ENCODE measurements at places on chromosomes 5 and 9.

DNA sequence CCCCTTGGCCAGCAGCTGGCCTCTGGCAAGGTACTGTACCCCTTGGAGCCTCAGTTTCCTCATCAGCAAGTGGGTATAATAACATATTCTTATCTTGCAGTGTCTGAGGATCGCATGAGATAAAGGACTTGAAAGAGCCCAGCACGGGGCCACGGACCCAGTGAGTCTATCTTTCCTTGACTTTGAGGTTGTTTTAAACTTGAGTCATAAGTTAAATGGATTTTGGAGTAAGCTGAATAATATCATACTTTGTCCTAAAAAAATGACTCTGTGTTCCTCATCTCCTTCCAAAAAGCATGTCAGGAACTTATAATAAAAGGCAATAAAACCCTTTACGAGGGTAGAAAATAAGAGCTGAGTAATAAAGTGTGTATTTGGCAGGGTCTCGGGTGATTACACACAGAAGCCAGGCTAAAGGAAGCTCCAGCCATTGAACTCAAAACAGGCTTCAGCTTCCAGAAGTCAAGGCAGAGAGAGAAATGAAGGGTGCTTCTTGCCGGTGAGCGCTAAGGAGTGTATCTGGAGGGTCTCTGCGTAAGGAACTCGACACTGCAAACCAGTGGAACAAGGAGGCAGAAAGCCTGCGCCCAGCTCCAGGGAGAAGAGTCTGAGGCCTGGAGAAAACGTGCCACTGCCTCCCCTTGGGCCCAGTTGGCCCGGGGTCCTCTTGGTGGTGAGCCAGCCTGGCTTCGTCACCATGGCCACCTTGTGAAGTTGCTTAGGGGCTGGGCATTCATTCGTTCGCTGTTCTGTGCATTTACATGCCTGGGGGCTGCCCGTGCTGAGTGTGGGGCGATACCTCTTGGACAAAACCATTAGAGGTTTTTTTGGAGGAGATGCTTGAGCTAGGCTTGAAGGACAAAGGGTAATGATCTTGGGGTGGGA is 72.4 kb upstream of the PHYKPL start:
- DNase-seq = no peak

- no peak for DNase-seq
Measured at GRCh38 chr5:157204765-157205164, 24.1 kb downstream of the ITK start.

DNA sequence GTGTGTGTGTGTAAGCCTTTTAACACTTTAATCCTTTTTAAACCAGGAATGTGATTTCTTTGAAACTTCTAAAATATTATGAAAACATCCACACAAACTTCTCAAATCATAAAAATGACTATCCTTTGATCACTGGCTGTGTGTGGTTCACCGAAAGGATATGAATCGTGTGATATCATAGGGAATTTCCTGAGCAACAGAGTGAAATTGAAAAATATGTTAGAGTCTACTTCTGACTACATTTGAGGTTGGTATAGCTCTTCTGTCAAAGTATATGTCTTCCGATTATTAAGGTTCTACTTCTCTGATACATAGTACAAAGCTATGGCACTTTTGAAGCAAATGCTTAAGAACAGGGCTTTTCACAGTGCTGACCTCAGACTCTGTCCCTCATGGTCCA is 40.3 kb downstream of the RGMB start:
- no peak for DNase-seq

DNA sequence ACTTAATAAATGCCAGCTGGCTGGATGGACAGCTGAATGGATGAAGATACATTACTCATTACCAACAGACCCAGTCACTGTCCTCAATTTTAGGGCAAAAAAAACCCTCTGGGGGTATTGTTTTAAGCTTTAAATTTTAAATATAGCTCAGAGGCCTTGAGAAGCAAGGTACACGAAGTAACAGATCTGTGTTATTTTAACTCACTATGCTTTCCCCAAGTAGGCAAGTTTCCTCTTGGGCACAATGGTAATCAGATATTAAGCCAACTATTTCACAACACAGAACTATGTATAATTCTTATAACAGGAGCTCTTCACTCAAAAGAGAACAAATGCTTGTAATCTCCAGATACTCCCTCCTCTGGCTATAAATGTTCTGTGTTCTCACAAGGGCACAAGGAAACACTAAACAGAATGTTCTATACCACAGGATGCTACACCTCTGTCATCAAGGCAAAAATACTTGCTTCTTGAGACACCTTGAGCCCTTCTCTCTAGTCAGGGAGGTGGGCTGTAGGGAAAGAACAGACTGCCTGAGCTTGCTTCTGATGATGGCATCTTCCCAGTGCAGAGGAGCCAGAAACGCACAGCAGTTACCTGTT is 443.8 kb downstream of the SPOCK1 start:
- no peak for DNase-seq

GRCh38 chr9:107465467-107466451 is 23.8 kb downstream of the KLF4 start:
- DNase-seq = peak; percentile 60

GRCh38 chr5:67058998-67059743 is 137.4 kb downstream of the CD180 start:
- no peak for DNase-seq

DNA sequence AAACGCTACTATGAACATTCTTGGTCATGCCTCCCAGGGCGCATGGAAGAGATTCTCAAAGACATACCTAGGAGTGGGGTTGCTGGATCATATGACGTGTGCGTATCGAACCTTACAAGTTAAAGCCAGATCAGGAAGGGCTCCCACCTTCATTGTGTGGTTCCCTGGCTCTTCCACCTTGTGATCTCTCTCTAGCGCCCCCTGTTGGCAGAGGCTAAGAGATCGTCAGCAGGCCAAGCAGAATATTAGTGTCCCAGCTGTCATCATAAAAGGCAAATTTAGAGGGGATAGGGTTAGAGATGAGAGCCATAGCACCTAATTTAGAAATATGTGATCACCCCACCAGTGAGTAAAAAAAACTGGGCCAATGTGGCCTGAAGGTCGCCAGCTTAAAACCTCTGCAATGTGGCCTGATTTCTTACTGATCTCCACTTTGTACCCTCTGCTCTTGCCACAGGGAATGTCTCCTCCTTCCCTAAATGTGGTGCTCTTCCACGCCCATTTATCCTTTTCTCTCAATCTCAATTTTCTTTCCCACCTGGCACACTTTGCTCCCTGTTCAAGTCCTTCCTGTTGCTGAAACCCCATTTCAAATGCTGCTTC is 91.7 kb upstream of the SHB start:
- DNase-seq = peak; percentile 73

GRCh38 chr5:41213340-41213739 is at the start of gene C6:
C6 (minus strand) TSS chr5:41213532; CDS start chr5:41203230, 10,302 bp downstream.
- no peak for DNase-seq

- DNase-seq = no peak
Measured at GRCh38 chr5:91119981-91120850, 262.9 kb downstream of the ARRDC3 start.

DNA sequence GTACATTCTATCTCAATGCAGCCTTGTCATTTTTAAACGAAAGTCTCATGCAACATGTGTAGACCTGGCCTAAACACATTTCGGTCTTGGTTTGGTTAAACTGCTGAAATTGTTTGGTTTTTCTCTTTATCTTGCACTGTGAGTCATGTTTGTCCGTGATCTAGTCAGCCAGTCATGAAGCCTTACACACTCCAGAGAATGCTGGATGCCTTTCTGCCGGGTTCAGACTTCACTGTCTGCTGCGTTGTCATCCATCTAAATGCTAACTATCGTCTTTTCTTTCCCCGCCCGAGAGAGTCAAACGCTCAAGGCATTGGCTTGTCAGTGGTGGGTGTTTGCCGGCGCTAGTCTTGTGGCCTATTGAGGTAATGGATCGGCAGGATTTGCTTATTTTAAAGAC is 1194.6 kb upstream of the WWC1 start:
- DNase-seq = no peak

DNA sequence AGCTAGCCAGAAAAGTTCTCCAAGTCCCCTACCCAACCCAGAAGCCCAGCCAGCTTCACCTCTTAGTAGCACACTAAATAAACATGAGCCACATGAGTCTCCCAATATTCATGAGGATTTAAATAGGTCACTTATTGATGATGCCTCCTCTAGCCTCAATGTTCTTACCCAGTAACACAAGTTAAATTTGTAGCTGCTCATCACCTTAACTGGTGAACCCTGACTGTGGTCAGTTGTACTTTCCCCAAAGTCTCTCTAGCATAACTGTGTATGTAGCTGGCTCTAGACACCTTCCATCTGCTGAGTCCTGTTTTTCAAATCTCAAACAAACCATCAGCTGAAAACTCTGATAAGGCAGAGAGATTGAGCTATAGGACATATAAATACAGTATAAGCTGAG is 100.3 kb upstream of the ELAVL2 start:
- no peak for DNase-seq

- DNase-seq = no peak
Measured at GRCh38 chr5:136094189-136094912, 38.3 kb upstream of the SMAD5 start.

GRCh38 chr5:173012882-173013281 is 29.3 kb downstream of the ATP6V0E1 start:
- no peak for DNase-seq

DNA sequence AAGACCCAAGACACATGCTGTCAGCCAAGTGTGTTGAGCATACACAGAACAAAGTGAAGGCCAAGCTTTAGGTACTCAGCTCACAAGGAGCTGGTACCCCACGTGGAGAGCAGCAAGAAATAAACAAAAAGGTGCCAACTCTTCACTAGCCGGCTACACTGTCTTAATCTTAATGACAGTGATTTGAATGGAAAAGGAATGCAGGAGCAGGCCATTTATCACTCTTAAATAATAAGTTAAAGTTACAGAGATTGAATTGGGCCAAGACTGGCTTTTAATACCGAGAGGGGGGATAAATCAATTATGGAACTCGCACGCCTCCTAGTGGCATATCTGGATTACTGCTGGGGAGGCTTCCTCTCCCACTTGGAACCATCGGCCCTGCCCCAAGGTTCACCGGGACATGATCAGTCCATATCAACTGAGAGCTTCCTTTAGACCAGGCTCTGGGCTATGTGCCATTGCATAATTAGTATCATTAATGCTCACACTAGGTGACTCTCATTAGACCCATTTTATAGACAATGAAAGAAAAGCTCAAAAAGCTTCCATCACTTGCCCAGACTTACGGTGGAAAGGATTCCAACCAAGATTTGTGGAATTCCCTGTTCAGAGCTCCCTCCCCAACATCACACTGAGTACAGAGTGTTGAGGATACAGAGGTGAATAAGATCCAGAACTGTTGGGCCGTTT is 94.0 kb downstream of the ACTL7B start:
- DNase-seq = no peak

GRCh38 chr5:40383749-40384651 is 295.7 kb upstream of the PTGER4 start:
- DNase-seq = no peak

- no peak for DNase-seq
Measured at GRCh38 chr9:108528231-108528630, 327.6 kb downstream of the ACTL7B start.

- DNase-seq = no peak
Measured at GRCh38 chr9:20563917-20564316, 58.4 kb downstream of the MLLT3 start.

DNA sequence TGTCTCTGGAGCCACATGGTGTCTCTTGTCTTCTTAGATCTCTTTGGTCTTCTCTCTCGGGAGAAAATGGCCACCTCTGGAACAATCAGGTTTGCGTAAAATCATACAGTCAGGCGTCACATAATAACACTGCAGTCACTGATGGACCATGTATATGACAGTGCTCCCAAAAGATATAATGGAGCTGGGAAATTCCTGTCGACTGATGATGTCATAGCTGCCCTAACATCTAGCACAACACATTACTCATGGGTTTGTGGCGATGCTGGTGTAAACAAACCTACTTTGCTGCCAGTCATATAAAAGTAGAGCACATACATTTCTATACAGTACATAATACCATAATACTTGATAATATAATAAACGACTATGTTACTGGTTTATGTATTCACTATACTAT is 30.1 kb upstream of the RAI14 start:
- no peak for DNase-seq

- DNase-seq = no peak
Measured at GRCh38 chr9:121620777-121621449, 30.5 kb upstream of the DAB2IP start.

DNA sequence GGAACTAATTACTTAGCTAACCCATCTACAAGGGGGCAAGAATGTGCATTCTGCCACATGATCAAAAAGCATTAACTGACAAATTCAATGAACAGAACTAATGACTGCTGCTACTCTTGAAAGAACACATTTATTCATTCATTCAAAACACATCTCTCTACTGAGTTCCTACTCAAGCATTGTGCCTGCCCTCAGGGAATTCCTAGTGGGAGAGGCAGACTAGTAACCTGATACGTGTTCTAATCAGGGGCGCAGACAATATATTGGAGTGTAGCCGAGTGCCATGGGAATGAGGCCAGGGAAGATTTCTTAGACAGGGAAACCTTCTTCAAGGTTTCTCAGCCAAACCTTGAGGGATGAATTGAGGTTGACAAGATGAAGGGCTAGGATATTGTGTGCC is 56.7 kb upstream of the PAPPA start:
- no peak for DNase-seq

DNA sequence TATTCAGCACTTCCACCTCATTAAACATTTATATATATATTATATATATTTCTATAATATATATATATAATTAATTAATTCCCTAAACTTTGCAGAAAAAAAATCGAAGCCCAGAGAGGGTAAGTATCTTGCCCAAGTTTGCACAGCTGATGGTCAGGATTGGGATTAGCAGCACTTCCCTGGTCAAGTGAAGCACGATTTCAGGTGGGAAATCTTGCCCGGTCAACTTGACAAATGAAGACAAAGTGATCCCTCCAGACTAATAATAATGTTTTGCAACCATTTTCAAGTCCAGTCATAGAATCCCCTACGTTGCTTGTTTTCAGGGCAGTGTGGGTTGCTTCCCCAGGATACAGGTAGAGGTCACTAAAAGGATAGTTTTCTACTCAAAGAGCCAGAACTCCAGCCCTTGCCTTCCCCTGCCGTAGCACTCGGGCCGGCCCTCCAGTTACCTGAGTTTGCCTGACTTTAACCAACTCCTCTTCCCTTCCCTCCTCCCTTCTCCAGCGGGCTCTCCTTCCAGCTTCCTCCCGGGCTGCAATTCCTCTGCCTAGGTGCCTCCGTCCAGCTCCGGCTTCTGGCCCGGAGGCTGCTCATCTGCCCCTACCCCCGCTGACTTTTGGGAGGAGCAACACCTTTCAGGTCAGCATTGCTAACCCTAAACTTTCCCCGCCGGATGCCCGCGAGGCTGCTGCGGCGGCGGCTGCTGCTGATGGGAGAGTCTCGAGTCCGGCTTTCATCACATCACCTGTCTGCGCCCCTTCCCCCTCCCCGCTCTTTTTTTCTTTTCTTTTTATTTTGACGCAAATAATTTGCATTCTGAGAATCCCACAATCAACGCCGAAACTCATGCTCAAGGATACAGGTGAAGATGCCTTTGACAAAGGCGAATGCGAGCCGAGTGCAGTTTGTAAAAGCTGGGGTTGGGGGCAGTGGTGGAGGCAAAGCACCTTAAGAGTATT is 930 bp downstream of the PRLR start:
- peak; percentile 29 for DNase-seq

Data from NCI-H1930 (cell line).